ENCODE measurements at places on chromosomes 5 and 9.

DNA sequence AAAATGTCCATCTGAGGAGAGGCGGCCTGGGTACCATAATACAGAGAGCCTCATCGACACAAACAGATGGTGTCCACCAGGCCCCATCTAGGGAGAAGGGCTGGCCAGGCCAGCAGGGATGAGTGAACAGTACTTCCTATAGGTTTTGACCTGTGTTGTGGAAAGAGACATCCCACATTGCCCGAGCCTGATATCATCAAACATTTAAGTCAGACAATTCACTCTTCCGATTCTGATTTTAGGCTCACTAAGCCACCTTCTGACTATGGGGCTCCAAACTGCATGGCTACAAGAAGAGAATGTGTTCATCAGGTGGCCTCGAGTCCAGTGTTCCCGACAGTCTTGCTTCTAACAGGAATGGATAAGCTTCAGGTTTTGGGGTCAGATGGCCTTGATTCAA is 38.9 kb downstream of the SLC22A5 start:
- DNase-seq = no peak

DNA sequence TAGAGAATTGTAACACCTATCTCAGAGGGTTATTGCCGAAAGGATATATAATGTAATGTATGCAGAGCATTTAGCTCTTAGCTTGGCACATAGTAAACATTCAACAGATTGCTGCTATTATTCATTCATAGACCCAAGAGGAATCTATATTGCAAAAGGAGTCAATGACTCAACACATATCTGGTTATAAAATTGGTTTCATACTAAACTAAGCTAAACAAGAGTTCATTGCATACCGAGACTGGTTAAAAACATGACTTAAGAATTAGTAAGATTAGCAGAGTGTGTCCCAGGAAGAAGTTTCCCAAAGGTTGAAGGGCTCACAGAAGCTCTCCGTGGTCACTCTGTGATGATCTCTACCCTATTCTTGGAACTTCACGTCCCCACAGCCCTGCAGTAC is 339.6 kb upstream of the CCNH start:
- no peak for DNase-seq

GRCh38 chr9:5442400-5443011 is 4.8 kb upstream of the PLGRKT start:
- no peak for DNase-seq

DNA sequence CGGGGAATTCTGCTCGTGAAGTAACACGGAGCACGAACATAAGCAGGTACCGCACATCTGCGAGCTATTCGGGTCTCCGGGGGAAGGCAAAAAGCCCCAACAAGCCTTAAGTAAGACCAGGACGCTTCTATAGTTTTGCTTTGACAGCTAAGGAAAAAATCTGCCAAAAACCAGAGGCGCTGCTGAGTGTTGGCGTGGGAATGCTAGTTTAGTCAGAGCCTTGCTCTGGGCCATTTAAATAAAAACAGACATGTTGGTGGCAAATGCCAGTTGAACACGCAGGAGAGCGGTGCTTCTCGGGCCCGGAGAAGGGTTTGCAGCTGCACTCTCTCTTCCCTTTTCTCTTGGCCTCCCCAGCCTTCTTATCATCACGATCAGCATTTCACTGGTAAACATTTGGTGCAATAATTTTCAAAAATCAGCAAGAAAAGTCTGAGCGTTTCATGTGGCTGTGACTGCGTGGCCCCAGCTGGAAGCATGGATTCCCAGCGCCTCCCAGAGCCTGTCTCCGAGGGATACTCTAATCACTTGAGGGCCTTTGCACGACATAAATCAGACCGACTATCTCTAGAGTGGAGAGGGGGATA is 6.4 kb upstream of the NOTCH1 start:
- DNase-seq = no peak

DNA sequence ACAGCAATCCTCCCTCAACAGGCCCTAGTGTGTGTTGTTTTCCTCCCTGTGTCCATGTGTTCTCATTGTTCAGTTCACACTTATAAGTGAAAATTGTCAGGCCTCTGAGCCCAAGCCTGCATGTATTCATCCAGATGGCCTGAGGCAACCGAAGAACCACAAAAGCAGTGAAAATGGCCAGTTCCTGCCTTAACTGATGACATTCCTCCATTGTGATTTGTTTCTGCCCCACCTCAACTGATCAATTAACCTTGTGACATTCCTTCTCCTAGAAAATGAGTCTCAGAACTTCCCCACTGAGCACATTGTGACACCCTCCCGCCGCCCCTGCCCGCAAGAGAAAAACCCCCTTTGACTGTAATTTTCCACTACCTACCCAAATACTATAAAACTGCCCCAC is 17.4 kb upstream of the TRPC7 start:
- no peak for DNase-seq

DNA sequence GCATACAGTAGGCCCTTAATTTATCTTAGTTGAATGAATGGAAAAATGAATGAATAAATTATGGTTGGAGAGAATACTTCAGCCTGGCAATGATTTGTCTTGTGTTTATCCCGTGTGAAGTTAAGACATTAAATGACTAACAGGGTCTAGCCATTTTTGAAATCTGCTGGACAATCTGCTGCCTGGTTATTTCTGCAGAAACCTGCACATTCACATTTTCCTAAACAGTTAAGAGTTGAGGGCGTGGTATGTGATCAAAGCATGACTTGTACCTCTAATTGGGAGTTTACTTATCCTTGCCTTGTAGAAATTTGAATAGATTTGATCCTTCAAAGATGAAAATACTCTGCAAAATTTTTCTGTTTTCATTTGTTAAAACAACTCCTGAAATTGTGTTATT is 34.6 kb upstream of the NDFIP1 start:
- DNase-seq = no peak

GRCh38 chr5:119792161-119792799 is 162.9 kb downstream of the FAM170A start:
- no peak for DNase-seq

GRCh38 chr5:35285011-35285410 is 54.7 kb upstream of the PRLR start:
- DNase-seq = no peak

DNA sequence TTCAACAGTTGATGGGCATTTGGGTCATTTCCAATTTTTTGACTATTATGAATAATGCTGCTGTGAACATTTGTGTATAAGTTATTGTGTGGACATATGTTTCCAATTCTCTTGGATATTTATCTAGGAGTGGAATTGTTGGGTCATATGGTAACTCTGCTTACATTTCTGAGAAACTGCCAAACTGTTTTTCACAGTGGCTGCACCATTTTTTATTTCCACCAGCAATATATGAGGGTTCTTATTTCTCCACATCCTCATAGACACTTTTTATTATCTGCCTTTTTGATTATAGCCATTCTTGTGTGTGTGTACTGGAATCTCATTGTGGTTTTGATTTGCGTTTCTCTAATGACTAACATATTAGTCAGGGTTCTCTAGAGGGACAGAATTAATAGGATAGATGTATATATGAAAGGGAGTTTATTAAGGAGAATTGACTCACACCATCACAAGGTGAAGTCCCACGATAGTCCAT is 14.7 kb upstream of the MED27 start:
- DNase-seq = no peak

DNA sequence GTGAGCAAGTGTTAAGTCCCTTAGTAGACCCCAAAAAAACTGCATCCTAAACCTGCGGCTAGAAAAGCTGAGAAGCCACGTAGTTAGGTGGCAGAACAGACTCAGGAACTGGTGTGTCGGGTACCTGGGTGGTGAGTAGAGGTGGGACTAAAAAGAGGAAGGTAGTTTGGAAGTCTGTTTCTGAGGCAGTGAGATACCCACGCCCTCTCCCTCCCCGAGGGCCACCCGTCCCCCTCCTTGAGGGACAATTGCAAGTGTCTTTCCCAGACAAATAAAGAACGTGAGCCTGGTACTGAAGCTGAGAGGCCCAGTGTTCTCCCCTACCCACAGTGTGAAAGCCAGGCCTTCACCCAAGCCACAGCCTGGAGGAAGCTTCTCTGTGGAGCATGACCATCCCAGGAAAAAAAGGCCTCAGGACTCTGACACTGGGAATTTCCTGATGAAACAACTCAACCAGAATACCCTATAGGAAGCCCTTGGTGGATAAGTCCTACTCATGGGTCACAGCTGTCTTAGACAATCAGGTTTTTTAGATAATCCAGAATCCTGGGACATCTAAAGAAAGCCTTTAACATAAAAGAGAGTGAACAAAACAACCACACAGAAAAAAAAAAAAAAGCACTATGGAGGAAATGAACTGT is 7.0 kb upstream of the CD74 start:
- DNase-seq = no peak

DNA sequence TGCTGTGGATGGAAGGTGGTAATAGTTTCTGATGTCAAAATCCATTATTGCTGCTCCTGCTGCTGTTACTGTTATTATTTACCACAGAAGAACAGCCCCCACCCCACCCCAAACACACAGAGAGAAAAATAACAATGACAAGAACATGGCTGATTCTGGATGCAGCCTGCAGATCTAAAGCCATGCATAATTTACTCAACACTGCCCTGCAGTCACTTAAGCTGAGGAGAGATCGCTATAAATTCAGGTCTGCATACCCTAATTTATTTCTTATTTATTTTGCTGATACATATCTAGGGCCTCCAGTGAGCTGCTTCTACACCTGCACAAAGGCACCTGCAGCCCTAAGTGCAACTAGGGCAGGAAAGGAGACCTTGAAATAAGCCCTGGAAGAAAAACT is 132.0 kb downstream of the TRIM32 start:
- DNase-seq = no peak

GRCh38 chr9:21413151-21413550 is 4.2 kb downstream of the IFNA8 start:
- DNase-seq = no peak

- no peak for DNase-seq
Measured at GRCh38 chr5:42852826-42853225, 41.1 kb upstream of the SELENOP start.

DNA sequence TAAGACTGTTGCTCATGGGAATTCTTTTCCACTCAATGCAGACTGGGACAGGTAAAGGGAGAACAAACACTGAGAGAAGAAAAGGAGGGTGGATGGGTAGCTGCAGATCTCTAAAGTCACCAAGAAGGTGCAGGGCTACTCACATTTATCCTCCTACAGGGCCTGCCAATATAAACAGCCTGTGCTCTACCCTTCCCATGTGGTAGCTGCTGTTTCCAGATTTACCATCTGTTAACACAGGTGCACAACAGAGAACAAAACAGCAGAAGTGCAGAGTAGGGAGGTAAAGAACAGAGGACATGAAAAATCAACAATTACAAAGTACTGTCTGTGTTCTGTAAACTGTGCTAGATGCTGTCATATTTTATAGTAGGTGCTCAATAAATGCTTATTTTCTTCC is 26.0 kb downstream of the JAKMIP2 start:
- DNase-seq = no peak

DNA sequence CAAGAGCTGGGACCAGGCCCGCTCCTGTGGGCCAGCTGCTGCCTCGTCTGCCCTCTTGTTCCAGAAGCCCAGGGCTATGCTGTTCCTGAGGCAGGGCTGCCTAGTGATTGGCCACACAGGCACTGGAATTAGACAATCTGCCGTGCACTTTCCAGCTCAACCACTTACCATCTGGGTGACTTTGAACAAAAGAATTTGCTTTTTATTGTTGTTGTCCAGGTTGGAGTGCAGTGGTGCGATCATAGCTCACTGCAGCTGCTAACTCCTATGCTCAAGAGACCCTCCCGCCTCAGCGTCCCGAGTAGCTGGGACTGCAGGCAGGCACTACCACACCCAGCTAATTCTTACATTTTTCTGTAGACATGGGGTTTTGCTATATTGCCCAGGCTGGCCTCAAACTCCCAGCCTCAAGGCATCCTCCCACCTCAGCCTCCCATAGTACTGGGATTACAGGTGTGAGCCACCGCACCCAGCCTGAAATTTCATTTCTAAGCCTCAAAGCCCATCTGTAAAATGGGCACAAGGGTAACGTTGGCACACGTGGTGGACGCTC is 1.2 kb upstream of the NEK6 start:
- no peak for DNase-seq

GRCh38 chr5:113652161-113652560 is 138.7 kb downstream of the YTHDC2 start:
- no peak for DNase-seq

- DNase-seq = peak; percentile 82
Measured at GRCh38 chr9:614431-614830, 227.1 kb upstream of the DMRT1 start.

DNA sequence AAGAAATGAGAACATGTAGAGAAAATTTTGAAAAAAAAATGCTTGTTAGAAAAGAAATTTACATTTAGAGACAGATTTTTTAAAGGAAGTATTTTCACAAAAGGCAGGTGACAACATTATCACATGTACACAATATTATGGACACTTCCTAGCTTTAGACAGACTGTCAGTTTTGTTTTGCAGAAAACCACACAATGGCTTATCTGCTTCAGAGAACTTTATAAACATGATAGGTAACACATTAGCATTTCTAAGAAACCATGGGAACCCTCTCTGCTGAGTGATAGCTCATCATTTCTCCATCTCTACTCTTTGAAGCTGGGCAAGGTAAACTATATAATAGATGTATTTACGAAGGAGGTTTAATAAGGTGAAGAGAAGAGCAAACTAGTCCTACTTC is 25.6 kb downstream of the POU5F2 start:
- no peak for DNase-seq

- DNase-seq = no peak
Measured at GRCh38 chr5:55604611-55605067, 69.9 kb upstream of the PLPP1 start.

DNA sequence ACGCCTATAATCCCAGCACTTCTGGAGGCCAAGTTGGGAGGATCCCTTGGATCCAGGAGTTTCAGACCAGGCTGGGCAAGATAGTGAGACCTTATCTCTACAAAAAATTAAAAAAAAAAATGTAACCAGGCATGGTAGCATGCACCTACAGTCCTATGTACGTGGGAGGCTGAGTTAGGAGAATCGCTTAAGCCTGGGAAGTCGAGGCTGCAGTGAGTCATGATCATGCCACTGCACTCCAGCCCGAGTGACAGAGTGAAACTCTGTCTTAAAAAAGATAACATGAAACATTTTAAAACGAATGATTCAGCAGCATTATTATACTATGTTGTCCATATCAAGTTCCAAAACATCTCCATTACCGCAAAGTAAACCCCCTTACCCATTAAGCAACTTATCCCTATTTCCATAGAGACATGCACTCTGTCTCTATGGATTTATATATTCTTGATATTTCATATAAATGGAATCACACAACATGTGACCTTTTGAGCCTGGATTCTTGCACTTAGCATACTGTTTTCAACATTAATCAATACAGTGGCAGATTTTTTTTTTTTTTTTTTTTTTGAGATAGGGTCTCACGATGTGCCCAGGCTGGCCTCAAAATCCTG is 56.9 kb upstream of the MTMR12 start:
- no peak for DNase-seq

Measured in CMK (cell line).